ENCODE measurements at places on chromosomes 4 and X.

- DNase-seq = no peak
Observed at GRCh38 chr4:37999000-37999716, 39.0 kb downstream of the PTTG2 start.

DNA sequence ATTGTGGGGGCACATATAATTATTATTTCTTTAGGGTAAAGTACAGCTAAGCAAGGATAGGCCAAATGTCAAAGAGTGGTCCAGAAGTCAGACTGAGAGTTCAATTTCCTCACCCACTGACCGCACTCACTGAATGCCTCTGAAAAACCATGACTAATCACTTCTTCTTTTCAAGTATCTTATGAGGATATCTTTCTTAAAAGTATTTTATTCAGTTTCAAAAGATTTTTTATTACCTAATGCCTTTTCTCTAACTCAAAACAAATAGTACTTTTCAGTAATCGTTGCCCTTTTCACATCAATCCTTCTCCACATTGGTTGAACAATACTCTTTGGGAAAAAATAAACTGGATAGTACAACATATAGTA lies 61.7 kb upstream of the CAMK2D start:
- DNase-seq = no peak

DNA sequence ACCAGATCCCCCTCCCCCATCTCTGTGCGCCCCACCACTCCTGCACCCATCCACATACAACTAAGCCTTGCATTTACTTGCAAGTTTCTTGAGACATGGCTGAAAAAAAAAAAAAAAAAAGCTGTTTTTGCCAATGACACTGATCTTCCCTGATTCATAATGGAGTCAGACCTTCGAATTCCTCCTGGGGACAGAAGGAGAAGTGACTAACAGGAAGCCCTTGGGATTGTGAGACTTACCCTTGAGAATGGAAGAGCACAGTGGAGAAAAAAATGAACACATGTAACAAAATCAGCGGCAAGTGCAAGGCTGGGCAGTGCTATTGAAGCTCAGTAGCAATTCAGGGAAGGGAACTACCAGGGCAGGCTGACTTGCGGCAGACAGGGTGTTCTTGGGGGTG lies 288.4 kb downstream of the BCOR start:
- DNase-seq = no peak

DNA sequence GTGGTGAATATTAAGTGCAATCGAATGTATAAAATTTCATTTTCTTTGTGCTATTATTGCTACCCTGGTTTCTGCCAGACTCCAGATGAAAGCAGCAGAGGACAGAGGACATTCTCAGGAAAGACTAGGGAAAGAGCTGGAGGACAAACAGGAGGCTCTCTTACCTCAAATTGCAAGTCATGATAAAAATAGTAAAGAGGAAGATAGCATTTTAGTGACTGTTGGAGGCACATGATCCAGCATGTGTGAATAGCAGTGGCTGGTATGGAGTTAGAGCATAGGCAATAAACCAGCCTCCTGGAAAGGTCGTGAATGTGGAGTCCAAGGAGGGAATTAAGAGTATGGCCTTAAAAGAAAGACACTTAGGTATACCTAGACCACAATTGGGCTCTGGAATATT lies 1040.0 kb downstream of the STPG2 start:
- DNase-seq = no peak

- no peak for DNase-seq
Observed at GRCh38 chr4:37481547-37482122, 204.5 kb downstream of the RELL1 start.

DNA sequence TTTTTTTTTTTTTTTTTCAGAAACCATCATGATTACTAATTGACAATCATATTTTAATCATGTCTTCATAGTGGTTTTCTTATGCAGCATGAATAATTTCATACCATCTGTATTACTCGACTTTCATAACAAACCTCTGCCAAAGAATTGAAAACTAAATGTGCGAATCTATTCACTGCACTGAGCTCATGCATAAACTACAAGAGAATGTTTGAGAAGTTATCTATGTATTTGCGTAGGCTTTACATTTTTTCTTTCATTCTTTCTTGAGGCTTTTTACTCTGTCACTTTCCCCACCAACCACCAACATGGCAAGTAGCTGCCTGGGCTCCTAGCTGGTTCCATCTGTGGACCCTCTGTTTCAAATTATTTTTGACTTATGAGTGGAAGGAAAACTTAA lies 1761.0 kb downstream of the STIM2 start:
- DNase-seq = no peak

DNA sequence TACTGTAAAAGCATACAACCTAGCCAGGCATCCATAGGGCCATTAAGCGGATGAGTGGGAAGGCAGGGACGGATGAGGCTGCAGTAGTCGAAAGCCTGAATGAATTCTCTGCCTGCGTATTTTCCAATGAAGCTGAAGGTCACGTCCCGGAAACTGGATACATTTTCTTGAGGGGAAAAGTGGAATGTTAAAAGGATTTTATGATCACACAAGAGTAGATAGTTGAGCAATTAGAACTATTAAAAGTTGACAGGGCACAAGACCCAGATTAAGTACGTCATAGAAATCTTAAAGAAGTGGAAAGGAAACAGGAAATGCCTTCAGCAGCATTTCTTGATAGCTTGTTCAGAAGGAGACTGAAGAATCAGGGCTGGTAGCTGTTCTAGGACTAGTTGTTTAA lies 98.3 kb upstream of the CXXC4 start:
- DNase-seq = no peak

- DNase-seq = no peak
Observed at GRCh38 chr4:180057891-180058671, 2185.1 kb upstream of the TENM3 start.

- no peak for DNase-seq
Observed at GRCh38 chrX:52576474-52576873, 59.6 kb upstream of the XAGE1B start.

GRCh38 chr4:53671757-53672156 lies 80.5 kb upstream of the LNX1 start:
- DNase-seq = no peak

GRCh38 chr4:35934320-35934981 lies 309.9 kb downstream of the ARAP2 start:
- DNase-seq = no peak

- DNase-seq = no peak
Observed at GRCh38 chr4:24769571-24769970, 25.8 kb upstream of the SOD3 start.

DNA sequence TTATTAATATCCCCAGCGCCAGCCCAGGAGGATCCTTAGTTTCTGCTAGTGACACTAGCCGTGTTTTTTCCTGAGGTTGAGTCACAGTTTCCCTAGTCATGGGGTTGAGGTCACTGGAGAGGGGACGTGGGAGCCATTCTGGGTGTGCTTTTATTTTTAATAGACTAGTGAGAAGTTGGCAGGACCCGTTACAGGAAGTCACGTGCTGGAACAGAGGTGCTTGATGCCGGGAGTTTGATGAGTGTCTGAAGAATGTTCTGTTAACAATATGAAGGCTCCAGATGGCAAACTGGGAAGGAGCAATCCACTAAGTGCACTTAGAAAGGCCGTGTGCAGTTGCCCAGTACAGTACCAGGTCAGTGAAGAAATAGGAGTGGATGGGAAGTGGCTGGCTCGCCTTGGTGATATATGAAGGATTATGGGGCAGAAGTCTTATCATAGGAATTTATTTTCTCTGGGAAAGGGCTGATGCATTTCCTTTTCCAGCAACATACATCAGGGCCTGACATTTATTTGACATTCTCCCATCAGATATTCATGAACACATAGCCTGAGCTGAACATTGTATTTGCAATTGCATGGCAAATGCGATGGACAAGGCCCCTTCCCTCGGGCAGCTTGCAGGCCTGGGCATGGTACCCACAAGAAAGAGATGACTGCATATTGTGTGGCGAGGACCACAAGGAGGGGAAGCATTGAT lies 291.8 kb downstream of the FBXW7 start:
- no peak for DNase-seq

DNA sequence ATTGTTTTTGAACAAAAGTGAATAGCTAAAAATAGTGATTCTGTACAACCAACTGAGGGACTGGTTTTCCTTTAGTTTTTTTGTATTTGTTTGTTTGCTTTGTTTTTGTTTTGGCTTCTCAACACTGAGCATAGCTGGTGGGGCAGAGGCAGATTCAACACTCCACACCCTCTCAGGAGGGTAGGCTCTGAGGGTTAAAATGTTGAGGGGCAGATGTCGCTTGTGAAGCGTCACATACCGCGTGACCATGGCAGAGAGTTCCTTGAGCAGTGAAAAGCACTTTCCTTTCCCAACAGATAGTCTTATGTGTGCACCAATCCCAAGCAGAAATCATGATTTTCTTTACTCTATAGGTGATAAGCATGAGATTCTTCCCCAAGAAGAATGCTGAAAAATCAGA lies 155.0 kb downstream of the PALLD start:
- DNase-seq = no peak

DNA sequence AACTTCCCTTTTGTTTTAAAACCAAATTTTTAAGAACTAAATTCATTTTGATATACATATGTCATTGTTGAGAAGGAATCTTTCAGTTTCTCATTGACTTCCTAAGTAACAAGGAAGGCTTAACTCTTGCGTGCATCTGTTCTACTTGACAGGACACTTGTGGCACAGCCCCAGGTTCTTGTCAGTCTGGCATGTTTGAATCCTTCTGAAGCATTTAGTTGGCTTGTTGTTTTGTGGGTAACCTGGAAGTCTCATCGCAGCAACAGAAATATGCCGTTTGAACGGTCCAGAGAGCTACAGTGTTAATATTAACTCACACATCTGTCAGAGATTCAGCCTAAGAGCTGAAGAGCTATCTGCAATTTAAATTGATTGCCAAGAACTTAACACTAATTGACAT lies 76.0 kb downstream of the GLRA3 start:
- no peak for DNase-seq

GRCh38 chr4:78770091-78770642 lies 6.0 kb upstream of the BMP2K start:
- no peak for DNase-seq

DNA sequence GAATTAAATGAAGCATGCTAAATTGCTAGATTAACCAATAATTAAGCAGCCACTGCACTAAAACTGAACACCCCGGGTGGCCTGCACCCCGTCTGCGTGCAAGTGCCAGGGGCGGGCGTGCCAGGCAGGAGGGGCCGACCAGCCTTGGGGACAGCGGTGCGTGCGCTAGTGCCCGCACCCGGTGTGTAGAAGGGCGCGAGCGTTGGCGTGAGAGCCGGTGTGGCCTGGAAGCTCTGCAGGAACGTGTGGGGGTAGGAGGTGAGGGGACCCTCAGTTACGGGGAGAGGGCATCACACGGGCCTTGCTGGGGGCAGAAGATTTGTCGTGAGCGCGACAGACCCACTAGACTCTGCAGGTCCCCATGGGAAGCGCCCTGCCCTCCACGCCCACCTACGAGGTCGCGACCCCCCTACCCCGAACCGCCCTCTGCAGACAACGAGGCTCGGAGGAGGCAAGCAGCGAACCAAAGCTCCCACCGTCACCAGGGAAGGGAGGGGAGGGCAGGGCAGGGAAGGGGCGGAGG lies 105.8 kb downstream of the FAM53A start:
- no peak for DNase-seq

- no peak for DNase-seq
Observed at GRCh38 chr4:15416357-15417232, 11.2 kb upstream of the C1QTNF7 start.

DNA sequence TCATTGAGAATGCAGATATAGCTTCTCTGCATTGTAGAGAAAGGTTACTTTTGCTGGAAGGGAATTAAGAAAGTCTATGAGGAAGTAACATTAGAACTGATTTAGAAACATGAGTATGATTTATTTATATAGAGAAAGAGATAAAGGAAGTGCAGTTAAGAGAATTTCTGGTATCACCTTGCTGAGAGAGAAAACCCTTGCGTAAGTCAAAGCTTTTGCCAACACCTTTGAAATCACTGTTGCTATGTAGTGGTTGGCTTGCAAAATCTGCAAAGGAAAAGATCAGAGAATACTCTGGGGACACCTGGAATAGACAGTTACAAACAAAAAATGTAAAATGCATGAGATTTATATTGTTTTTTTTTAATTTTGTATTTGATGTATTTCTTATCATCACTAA lies 137.3 kb upstream of the RXFP1 start:
- no peak for DNase-seq

DNA sequence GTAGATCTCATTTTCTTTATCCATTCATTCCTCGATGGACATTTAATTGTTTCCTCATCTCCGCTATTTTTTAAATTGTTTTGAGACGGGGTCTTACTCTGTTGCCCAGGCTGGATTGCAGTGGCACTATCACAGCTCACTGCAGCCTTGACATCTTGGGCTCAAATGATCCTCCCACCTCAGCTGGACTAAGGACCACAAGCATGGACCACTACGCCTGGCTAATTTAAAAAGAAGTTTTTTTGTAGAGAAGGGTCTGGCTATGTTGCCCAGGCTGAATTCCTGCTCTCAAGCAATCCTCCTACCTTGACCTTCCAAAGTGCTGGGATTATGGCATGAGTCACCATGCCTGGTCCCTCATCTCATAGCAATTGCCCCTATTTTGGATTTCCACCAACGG lies 7.0 kb upstream of the TRIML1 start:
- DNase-seq = no peak

DNA sequence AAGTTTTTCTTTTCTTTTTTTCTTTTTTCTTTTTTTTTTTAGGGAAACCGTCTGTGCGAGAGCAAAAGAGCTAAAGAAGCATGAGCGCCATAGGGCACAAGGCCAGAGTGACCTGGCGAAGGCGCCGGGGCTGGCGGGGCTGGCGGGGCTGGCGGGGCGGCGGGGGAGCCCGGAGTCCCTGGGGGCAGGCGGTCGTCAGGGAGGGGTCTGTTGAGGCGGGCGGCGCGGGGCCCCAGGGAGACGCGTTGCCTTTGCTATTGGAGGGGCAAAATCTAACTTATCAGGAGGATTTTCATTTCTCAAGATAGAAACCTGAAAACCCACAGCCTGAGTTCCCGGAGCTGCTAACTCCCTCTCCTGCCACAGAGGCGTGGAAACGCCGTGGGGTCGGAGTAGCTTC lies 135.6 kb upstream of the SMAD1 start:
- DNase-seq = no peak

- DNase-seq = no peak
Observed at GRCh38 chrX:138740341-138740740, 28.8 kb upstream of the FGF13 start.

- no peak for DNase-seq
Observed at GRCh38 chrX:150240643-150240970, 122.5 kb upstream of the MAMLD1 start.

DNA sequence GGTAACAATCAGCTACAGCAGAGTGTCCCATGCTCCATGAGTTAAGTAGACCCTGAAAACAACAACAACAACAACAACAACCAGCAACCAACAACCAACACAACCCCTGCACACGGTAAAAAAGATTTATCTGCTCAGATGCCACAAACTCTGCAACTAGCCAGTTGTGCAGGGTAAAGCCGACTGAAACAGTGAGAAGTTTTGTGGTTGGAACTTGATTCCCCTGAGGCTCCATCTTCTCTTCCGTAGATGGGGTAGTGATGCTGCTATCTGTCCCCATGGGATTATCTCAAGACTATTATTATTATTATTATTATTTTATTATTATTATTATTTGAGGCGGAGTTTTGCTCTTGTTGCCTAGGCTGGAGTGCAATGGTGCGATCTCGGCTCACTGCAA lies 50.6 kb upstream of the RAPGEF2 start:
- DNase-seq = no peak

GRCh38 chrX:127404161-127404560 lies 584.6 kb downstream of the PRR32 start:
- no peak for DNase-seq

GRCh38 chr4:38768968-38769394 lies 13.8 kb downstream of the TLR10 start:
- DNase-seq = no peak

- no peak for DNase-seq
Observed at GRCh38 chr4:100696531-100696930, 178.7 kb upstream of the EMCN start.

GRCh38 chrX:78199851-78200250 lies 60.4 kb upstream of the TAF9B start:
- no peak for DNase-seq

GRCh38 chrX:46250151-46250550 lies 295.1 kb downstream of the ZNF674 start:
- DNase-seq = no peak

Data from activated gamma-delta T cell treated with anti-CD3 and anti-CD28 coated beads, Interleukin-2, amount 50 U/mL, for 16 hours (primary cell).